Stromal cell of bone marrow (primary cell): ENCODE measurements at places on chromosomes 2 and 18.
A peak's percentile ranks its signal among the peaks of the same experiment; 100 is the strongest.

GRCh38 chr2:75498907-75499306 lies 61.8 kb downstream of the EVA1A start:
- no peak for DNase-seq

DNA sequence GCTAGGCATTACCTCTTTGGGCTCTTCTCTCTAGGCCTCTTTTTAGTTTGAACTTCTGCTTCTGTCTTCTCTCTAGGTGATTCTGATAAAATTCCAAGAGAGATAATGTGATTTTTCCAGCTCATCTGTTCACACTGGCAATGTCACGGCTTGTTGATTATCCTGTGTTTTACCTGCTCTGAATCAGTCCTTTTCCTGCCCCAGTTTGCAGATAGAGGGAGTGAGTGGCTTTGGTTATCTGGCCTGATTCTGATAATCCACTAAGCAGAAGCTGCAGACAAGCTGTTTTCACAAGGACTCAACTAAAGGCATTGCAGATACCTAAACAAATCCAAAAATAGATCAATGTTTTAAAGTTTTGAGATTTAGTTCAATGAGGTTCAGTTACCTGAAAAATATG lies 111.9 kb downstream of the DCC start:
- no peak for DNase-seq

GRCh38 chr2:187360286-187360685 lies 87.8 kb downstream of the CALCRL start:
- peak; percentile 13 for DNase-seq

DNA sequence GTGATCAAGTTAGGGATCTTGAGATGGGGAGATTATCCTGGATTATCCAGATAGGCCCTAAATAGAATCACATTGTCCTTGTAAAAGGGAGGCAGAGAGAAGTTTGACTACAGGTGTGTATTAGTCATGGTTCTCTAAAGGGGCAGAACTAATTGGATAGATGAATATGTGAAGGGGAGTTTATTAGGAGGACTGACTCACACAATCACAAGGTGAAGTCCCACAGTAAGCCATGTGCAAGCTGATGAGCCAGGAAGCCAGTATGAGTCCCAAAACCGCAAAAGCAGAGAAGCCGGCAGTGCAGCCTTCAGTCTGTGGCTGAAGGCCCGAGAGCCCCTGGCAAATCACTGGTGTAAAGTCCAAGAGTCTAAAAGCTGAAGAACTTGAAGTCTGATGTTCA lies 275.8 kb downstream of the KCNS3 start:
- DNase-seq = no peak

DNA sequence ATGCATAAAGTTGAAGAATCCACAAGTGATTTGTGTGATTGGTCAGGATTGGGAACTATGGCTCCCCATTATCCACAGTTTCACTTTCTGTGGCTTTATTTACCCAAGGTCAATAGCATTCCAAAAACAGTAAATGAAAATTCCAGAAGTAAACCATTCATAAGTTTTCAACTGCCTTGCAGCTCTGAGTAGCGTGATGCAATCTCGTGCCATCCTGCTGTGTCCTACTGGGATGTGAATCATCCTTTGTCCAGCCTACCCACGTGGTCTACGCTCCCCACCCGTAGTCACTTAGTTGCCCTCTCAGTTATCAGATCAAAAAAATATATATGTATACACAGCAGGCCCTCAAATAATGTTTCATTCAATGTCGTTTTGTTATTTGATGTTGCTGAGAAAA lies 89.0 kb upstream of the DLGAP1 start:
- DNase-seq = no peak
